Activated T-cell treated with anti-CD3 and anti-CD28 coated beads, Interleukin-2, amount 50 U/mL, for 48 hours (primary cell): ENCODE measurements at places on chromosomes 1 and 21.

DNA sequence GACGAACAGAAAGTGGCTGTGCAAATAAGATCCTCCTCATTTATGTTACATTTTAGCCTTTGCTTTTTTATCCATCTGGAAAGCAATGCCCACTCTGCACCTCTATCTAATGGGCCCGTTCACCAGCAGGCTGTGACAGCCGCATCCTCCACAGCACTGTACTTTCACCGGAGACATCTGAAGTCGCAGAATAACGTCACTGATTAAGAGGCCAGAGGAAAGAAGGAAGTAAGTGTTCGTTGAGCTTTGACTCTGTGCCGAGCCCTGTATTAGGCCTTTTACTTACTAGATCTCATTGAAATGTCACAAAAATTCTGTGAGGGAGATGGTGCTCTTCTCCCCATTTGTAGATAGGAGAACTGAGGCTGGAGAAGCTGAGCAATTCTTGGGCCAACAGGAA lies 62.3 kb downstream of the KAZN start:
- no peak for DNase-seq

- no peak for DNase-seq
Observed at GRCh38 chr1:150513351-150513791, 2.2 kb upstream of the FALEC start.

DNA sequence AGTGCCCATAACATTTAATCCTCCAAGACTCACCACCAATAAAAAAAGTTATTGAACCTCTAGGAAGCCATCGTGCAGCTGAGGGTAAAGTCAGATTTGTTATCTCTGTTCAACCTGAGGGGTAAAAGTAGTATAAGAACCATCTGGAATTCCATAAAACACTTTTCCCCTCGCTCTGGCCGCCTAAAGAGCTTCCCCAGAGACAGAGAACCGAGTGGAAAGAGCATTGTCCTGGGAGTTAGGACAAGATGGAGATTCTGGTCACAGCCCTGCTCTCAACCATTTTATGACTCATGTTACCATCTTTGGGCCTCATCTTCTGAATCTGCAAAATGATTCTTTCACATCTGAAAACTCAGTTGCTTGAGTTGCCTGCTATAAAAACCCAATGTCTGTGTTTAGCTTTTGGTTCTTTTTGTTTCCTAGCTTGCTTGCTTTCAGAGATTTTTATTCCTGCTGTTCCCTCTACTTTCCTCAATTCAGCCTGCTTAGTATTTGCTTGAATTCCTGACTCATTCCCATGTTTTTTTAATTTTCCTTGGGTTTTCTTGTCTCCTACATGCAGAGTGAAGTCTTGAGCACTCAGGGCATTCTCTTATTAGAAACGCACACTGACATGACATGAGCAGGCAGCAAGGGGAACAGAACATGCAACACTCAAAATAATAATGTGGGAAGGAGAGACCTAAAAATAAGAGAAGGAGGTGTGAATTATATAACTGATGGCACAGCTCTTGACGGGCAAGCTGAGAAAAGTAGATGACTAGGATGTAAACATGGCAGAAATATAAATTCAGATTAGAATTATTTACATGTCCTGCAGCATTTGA lies 1.7 kb downstream of the EPHX4 start:
- DNase-seq: no peak

DNA sequence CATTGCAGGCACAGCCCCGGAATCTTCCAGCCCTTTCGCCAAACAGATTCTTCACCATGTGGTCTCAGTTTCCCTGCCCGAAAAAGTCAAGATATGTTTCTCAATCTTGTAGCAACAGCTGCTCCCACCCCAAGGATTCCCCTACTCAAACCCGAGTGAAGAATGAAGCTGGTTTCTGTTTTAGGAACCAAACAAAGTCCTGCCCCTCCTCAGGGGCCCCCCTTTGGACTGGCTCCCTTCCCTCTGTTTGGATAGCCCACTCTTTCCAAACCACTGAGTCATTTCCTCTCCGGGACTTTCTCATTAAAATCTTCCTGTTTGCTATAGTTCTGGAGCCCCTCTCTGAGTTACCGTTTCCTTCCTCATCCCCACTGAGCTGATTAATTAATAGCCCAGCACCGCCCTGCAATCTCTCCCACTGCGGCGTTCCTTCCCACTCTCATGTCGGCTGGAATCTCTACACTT lies 100.9 kb downstream of the TSEN15 start:
- no peak for DNase-seq

DNA sequence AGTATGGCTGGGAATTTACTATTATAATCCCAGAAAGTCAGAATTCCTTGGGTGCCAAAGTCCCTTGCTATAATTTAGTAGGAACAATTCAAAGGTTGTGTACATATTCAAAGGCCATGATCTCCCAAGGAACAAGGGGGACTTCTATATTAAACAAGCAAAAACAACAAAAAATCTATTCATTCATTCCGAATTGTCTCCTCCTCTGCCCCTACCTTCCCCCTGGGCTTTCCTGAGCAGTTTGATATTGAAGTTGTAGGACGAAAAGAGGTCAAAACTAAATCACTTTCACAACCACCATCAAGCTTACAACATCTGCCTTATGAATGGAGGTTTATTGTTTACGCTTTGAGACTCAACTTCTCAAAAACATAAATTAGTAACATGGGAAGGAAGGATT lies 35.3 kb upstream of the SOD1 start:
- DNase-seq: no peak

DNA sequence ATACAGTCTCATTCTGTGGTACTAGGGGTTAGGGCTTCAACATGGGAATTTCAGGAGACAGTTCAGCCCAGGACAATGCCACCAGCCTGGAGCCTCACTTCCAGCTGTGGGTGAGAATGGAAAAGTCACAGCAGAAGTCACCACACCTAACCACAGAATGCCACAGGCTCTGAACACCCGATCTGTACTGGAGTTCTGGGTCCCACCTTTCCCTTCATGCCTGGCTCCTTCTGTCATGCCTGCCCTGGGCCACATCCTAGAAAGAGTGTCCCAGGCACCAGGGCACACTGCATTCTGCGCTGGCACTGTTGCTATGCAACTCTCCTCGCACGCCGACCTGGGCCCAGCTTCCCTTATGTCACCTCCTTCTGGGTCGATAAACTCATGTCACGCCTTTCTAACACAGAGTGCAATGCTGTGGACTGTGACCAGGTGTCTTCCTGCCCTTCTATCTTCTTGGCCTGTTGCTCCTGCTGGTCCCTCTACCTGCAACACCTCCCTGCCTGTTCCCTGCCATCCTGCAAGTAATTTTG lies 21.2 kb downstream of the RCSD1 start:
- no peak for DNase-seq

DNA sequence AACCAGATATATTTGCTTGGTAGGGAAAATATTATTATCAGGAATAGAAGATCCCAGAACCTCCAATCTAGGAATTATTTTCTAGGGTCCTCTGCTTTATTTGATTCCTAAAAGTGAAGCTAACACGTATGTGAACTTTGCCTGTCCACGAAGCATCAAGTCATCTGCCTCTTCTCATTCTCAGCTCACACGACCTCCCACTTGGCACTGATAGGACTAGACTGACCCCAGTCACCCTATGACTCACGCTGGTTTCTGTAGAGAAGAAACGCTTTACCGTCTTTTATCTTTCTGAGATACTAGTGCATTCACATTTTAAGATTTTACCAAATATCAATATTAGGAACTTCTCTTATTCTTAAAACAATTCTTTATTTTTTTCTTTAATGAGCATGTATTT lies 2.0 kb upstream of the KRTAP19-7 start:
- no peak for DNase-seq

- DNase-seq: peak; percentile 91
Observed at GRCh38 chr21:44927587-44928461, 7.1 kb upstream of the ITGB2 start.

DNA sequence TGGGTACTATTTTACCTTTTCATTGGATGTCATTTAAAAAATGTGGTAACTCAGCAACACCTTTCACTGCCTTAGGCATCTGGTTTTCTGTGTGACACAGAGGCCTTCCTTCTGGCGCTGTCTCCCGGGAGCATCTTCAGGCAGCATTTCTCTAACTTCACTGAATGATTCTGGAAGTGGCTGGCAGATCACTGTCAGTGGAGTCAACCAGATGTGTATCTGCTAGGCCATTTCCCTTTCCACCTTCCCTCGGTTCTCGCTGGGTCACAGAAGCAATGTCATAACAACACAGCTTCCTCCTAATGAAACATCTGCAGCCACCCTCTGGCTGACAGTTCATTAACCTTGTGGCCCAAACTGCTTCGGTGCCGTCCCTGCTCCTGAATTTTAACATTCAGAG lies 137.8 kb downstream of the KIF26B start:
- DNase-seq: no peak

- no peak for DNase-seq
Observed at GRCh38 chr1:31368611-31369107, 4.2 kb downstream of the FABP3 start.

DNA sequence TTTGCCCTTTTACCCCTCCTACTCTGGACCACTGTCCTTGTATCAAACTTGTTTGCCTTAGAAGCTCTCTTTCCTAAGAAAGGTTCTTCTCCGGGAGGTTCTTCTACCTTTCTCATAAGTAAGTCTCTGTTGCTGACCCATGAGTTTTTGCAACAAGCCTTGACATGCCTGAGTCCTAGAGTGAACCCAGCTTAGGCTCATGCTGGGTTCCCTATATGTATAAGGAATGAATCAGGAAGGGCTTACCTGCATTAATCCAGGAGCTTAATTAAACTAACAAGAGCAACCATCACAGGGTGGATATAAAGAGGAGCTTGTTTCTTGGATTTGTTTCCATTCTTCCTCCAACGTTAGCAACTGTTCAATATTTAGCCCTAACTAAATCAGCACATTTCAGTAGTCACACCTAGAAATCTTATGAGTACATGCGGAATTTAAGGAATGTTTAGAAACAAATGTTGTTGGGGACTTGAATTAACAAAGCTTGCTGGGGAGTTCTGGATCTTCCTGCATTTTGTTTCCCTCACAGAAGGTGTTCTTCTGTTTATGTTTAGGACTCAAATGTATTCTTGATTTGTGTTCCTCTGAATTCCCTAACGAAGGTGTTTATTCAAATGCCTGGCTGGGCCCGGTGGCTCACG lies 64.3 kb upstream of the RAB3GAP2 start:
- DNase-seq: no peak

- DNase-seq: no peak
Observed at GRCh38 chr1:220298470-220299205, 26.4 kb upstream of the RAB3GAP2 start.

DNA sequence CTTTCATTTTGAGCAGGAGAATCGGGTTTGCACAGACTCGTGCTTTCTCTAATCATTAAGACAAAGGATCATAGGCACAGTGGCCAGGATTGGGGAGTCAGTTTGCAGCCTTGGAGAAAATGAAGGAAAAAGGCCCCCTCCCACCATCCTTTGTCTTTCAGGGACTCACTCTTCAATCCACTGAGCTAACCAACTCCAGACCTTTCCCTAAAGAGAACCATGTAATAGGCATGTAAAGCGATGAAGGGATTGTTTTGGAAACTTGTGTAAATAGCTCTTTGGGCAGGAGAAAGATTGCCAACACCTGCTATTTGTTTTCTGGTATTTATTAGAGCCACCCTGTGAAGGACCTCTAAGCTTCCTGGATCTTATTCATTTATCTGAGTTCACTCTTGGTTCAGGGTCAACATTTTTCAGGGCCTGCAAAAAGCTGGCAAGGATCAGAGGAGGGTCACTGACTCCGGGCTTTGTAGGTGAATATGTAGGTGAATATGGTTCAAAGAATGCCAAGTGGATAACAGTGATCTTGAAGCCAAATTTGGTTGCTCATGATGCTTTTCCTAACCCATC lies 192.6 kb upstream of the FGGY start:
- no peak for DNase-seq

- no peak for DNase-seq
Observed at GRCh38 chr1:91774520-91775203, 111.3 kb downstream of the TGFBR3 start.

DNA sequence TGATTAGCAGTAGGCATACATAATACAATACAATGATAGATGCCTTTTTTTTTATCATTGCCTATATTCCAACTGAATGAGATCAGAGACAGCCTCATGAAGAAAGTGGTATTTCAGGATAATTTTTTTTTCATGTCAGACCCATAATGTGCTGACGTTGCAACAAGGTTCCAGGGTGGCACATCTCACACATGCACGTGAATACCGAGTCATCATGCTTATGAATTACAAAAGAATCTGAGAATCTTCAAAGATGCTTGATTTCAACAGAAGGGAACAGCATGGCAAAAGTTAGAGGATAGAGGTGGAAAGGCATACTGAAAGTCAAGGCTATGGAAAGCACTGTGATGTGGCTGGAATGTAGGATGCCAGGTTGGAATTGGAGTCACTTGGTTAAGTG lies 5.0 kb upstream of the RNF11 start:
- DNase-seq: no peak

DNA sequence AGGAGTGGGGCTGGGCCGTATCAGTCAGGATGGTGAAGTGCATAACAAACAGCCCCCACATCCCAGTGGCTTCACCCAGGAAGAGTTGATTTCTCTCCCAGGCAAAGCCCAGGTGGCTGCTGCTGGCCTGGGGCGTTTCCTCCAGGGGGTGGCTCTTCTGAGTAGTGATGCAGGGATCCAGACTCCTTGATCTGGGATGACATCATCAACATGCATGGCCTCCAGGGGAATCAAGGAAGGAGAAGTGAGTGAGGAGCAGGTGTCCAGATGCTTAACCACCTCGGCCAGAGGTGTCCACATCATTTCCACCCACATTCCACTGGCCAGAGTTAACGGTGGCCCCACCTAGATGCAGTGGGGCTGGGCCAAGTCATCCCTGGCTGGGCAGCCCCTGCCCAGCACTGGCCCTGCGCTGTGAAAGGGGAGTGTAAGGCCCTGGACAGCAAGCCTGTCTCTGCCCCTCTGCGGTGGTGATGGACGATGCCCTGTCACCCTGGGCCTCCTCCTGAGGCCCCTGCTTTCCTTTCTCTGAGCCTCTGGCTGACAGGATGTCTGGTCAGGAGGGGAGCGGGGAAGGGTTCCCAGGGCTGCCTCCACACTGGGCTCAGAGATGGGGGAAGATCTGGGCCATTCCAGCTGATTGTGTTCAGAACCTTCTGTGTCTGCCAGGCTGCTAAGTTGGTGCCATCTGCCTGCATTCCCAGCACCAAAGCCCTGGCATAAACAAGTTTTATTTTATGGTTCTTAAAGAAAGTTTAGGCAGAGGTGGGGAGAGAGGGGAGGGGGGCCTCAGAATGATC lies 598.2 kb downstream of the MATN1 start:
- DNase-seq: no peak
